Gastroesophageal sphincter (tissue), 4 donors: ENCODE measurements at places on chromosomes 13 and 19. TPM values are rescaled to one million over a fixed set of nuclear protein-coding genes. Genes with fewer than 3 reads are reported as not detected.

Gene ZNF587B
- total RNA-seq, result 13.2 TPM

Gene OLFM4
- total RNA-seq, result 0.82 TPM

Gene TNFSF11
- not detected for total RNA-seq

Gene GNG8
- not detected for total RNA-seq

Gene LILRB3
- 6.8 TPM for total RNA-seq

Gene MIR17HG
- total RNA-seq, result 0.27 TPM
